ENCODE measurements at places on chromosomes 3 and 15.
A peak's percentile ranks its signal among the peaks of the same experiment; 100 is the strongest.

- no peak for DNase-seq
Observed at GRCh38 chr3:64651741-64652241, 36.0 kb downstream of the ADAMTS9 start.

DNA sequence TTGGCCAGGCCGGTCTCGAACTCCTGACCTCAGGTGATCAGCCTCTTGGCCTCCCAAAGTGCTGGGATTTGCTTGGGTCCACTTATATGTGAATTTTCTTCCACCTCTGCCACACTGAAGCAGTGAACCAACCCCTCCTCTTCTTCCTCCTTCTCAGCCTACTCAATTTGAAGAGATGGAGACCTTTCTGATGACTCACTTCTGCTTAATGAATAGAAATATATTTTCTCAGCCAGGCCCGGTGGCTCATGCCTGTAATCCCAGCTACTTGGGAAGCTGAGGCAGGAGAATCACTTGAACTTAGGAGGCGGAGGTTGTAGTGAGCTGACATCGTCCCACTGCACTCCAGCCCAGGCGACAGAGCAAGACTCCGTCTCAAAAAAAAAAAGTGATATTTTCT lies 46.8 kb upstream of the GATM start:
- no peak for DNase-seq

- no peak for DNase-seq
Observed at GRCh38 chr3:114634635-114635034, 340.8 kb downstream of the TIGIT start.

DNA sequence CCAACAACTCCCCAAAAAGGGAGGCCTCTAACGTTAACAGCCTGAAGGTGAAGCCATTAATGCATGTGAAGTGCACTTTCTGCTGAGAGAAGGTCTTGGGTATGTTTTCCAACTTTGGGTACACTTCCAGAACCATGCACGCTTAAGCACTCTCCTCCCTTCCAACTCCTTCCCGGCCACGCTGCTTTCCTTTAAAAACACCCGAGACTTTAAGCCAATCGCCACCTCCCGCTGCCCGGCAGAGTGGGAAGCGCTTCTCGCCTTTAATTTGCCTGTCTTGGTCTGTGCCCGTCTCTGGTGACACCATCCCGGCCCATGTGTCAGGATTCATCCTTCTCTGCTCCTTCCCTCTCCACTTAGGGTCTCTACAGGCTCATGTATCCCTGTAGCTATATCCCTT lies 35.3 kb downstream of the ITGB5 start:
- no peak for DNase-seq

DNA sequence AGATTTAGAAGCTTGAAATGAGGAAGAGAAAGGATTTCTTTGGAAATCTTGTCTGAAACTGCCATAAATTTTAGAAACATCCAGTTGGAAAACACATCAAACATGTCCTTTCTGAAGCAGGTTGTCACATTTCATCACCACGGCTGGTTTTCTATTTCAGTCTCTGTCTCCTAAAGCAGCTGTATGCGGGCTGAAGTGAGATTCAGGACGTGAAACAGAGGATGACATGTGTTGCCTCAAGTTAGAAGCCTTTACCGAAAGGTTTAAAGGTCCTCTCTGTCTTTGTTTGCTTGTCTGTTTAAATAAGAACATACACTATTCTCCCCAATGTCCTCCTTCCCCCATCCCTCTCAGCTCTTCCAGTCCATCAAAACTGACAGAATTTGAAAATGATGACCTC lies 141.9 kb downstream of the SQOR start:
- no peak for DNase-seq

DNA sequence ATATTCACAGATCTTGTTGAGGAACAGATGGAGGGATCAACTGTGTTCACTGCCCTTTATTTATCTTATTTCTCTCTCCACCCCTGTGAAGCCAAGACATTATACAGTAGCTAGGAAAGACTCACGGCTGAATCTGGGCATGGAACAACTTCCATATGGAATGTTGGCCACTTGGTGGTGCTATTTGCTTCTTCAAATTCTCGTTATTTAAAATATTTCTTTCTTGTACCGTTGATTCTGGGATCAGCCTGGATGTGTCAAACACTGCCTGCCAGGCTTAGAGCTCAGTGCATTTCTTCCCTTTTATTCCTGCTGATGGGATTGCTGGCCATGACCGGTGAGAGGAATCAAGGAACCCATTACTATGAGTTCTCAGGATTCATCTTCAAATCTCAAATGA lies 17.5 kb upstream of the GASK1A start:
- DNase-seq = peak; percentile 49

- no peak for DNase-seq
Observed at GRCh38 chr3:50139718-50140423, 15.3 kb upstream of the SEMA3F start.

DNA sequence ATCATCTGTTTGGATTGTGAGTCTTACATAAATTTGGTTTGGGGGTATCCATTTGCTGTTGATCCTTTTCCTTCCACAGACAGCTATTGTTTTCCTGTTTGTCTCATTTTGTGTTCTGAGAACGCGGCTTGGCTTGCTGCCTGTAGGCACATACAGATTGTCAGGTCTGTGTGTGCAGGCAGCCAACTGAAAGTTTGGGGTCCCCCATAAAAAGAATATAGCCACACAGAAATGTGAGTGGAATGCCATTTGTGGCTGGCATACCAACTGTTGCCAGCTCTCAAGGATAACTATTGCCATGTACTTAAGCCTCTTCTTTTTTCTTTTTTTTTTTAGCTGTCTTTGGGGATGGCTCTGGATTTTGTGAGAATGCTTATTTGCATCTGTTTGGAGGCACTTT lies 1308.0 kb downstream of the ROBO1 start:
- no peak for DNase-seq
